ENCODE measurements at places on chromosomes 5 and 9.

DNA sequence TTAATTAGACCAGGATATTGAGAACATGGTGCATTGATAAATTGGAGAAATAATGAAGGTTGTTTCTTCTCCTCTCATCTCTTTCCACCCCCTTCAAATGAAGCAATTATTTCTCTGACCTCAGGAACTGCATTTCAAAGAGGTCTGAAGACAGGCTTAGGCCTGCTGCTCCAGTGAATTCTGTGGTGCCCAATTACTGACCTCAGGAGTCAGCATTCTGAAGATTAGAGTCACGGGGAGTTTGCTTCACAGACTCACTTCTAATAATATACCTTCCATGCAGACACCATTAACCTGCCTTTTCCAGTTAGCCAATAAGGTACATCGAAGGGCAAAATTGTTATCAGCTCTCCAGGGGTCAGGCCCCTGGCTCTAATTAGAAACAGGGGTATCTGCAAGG is 270.9 kb downstream of the GAS1 start:
- no peak for DNase-seq

DNA sequence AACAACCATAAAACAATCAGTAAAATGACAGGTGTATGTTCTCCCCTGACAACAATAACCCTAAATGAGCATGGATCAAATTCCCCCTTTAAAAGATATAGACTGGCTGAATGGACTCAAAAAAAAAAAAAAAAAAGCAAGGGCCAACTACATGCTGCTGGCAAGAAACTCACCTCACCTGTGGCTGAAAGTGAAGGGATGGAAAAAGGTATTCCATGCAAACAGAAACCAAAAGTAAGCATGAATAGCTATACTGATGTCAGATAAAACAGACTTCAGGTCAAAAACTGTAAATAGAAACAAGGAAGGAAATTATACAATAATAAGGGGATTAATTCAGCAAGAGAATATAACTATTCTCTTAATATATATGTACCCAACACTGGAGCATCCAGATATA is 54.2 kb upstream of the SSBP2 start:
- no peak for DNase-seq

- no peak for DNase-seq
Observed at GRCh38 chr5:36041537-36041845, 25.2 kb downstream of the UGT3A2 start.

- DNase-seq = no peak
Observed at GRCh38 chr5:1265026-1265425, 29.8 kb downstream of the TERT start.

GRCh38 chr9:127015921-127016512 is 101.4 kb downstream of the RALGPS1 start:
- DNase-seq = no peak

- DNase-seq = no peak
Observed at GRCh38 chr9:134179595-134179917, 15.2 kb upstream of the RNU6ATAC start.

DNA sequence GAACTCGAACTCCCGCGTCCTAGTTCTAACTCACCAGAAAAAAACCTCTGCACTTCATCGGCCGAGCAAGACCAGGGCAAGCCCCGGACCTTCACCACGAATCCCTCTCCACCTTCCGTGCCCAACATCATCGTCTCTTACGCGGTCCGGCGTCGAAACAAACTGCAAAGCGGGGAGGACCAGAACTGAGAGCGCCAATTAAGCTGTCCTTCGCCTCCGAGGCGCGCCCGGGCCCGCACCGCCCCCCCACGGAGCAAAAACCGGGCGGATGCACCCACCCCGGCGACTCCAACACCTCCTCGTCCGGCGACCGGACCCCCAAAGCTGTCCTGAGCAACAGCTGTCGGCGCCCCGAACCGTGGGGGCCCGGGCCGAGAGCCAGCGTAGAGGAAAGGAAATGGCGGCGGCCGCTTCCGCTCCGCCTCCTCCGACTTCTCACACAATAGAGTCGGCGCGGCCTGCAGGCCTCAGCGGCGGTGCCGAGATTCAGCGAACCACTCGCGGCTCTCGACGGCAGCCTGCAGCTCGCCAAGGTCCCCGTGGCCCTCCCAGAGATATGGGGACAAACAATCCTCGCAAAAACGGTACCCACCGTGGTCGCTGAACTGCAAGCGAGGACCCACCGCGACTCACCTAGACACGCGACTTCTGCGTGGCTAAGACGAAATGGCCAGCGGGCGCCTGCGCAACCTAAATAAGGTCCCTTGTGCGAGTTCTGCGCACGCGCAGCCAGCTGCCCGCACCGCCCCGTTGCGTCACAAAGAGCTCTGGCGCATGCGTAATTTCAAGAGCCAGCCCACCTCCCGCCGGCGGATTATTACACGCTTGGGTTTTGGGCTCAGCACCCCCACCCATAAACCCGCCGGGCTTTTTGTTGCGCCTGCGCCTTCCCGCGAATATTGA is at the start of gene HNRNPH1:
Gene HNRNPH1 (minus strand): TSS at position 669 of the 903 bp plus-strand sequence. CDS start 538 bp downstream, at position 131.
- DNase-seq = peak; percentile 92

- DNase-seq = no peak
Observed at GRCh38 chr5:141941779-141942178, 16.2 kb downstream of the PCDH12 start.

DNA sequence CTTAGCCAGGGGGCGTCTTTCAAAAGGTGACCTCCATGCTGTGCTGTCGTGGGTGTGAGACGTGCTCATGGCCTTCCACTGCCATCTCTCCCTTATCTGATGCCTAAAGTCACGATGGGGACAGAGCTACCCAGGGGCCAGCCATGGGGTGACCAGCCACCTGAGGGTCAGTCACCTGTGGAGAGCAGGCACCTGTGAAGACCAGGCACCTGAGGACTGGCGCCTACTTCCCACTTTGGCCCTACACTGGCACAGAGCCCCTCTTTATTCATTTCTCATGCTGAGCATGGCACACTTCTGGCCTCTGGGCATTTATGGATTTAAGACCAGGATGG is 6.4 kb upstream of the EXOC3 start:
- no peak for DNase-seq

GRCh38 chr5:153598099-153598498 is 107.6 kb downstream of the GRIA1 start:
- DNase-seq = no peak

DNA sequence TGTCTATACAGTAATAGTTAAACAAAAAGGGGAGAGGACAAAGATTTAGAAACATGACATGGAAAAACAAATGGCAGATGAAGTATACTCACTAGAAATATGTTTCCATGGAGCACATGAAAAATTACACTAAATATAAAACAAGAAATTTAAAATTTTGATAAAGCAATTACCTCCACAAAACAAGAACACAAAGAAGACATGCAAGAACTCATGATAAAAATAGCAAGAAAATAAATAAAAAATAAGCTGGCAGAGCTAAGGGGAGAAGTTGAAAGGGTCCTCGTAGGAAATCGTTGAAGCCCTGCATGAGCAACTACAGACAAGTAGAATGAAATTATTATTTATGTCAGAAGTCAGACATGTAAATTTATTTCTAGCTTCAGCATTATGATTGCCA is 22.6 kb upstream of the TMEM171 start:
- DNase-seq = no peak

- DNase-seq = no peak
Observed at GRCh38 chr5:151491062-151491461, 43.7 kb downstream of the SLC36A1 start.

DNA sequence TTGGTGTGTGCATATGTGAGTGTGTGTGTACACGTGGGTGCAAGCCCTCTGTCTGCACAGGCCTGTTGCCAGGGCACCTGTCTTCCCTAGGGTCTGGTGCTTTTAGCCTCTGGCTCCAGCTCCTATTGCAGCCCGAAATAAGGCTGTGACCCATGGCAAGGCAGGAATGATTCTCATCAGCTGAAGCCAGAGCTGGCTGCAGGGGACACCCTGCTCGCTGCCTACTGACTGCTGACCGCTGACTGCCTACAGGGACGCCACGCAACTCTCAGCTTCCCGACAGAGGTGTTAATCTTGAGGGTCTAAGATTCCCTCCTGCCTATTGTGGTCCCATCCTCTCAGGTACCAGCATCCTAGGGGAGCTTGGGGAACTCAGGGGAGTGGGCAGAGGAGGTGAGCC is at the start of gene MYOZ3:
Gene MYOZ3 (plus strand): TSS at position 166 of the 400 bp plus-strand sequence. CDS start 1,691 bp downstream, outside the sequence.
- DNase-seq = no peak

GRCh38 chr9:109401169-109401989 is 80.5 kb upstream of the EPB41L4B start:
- peak; percentile 40 for DNase-seq

- DNase-seq = no peak
Observed at GRCh38 chr5:16713386-16713928, 96.7 kb upstream of the RETREG1 start.

DNA sequence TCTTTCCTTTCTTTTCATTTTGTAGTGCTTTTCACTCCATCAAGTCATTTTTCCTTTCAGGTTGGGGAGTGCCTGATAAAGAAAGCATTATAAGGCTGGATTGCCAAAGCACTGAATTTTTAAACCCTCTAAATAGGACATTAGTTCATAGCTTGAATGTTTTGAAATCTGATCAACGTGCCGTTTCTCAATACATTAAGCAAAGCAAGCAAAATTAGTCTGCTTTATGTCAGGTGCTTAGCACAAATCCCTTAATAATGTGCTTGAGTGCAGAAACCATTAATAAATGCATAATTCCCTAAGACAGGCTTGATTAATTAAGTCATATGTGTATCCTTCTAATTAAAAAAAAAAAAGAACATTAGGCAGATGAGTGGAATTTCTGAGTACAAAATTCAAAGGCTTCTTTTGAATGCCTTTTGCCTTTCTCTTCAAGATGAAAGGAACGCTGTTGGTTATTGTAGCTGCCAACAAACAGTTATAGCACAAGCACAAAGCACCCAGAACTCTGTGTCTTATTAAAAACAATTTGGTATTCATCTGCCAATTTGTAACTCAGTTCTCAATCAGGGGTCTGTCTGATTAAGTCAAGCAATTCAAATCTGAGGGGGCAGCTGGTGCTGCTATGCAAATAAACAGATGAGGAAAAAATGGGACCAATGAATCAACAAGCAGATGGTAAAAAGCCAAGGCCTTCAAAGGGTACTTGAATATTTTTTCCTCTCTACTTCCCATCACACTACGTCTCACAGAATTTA is 233.7 kb downstream of the TLE1 start:
- DNase-seq = no peak

DNA sequence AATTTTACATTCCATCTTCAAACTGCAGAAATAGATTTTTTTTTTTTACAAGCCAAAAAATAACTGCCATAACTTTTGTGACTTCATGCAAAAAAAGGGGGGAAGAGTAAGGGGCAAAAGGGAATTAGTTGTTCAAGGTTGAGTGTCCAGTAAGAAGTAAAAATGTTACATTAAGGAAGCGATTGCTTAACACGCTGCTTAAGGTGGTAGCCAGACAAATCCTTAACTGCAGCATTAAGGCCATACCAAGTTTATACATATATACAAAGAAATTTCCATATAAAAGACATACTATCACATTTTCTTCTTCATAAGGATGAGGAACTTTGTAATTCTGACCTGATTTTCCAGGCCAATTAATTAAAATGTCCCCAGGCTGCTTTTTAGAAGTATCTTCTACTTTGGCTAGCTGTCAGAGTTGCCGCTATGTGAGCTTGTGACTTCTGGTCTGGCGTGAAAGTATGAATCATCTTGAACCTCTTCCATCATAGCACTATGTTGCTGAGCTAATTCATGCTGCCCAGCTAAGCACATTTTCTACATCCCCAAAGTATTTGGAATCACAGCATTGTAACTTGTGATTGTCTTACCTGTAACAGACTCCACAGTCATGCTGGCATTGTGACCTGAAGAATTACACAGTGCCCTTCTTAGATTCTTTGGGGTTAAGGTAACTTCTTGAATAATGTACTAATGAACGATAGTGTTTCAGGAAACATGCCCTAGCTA is 40.0 kb downstream of the G3BP1 start:
- no peak for DNase-seq

GRCh38 chr9:84925225-84925872 is 255.8 kb downstream of the NTRK2 start:
- no peak for DNase-seq

GRCh38 chr5:43409809-43410271 is 2.4 kb downstream of the CCL28 start:
- peak; percentile 85 for DNase-seq

DNA sequence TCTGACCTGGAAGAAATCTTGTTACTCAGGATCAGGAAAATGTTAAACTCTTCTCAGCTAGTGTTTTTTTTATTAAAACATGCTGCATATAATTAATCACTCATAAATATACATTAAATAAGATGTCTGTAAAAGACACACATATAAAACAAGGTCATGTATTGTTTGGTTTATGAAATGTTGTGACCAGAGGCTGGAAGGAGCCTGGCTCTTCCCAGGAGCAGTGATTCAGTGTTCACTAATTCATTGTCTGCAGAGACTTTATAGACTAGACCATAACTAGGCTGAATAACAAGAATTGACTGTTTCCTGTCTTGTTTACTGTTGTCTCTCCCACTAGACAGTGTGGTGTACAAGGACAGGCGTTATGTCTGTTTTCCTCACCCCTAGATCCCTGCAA is 49.1 kb upstream of the ANKRD55 start:
- no peak for DNase-seq

DNA sequence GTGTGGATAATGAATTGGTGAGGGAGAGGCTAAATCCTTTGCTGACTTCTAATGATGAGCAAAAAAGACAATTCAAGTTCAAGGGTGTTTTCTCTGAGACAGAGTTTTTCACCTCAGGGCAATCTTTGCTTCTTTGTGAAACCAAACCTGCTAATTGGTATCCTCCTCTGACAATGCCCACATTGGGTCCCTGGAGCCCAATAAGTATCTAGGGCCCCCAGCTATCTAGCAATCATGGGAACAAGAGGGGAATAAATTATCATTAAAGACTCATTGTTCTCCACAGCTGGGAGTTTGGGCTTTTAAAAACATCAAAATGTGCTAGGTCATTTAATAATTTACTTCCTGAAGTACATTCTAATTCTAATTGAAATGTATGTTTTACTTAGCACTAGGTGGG is 227.3 kb downstream of the TMEM167A start:
- DNase-seq = no peak

DNA sequence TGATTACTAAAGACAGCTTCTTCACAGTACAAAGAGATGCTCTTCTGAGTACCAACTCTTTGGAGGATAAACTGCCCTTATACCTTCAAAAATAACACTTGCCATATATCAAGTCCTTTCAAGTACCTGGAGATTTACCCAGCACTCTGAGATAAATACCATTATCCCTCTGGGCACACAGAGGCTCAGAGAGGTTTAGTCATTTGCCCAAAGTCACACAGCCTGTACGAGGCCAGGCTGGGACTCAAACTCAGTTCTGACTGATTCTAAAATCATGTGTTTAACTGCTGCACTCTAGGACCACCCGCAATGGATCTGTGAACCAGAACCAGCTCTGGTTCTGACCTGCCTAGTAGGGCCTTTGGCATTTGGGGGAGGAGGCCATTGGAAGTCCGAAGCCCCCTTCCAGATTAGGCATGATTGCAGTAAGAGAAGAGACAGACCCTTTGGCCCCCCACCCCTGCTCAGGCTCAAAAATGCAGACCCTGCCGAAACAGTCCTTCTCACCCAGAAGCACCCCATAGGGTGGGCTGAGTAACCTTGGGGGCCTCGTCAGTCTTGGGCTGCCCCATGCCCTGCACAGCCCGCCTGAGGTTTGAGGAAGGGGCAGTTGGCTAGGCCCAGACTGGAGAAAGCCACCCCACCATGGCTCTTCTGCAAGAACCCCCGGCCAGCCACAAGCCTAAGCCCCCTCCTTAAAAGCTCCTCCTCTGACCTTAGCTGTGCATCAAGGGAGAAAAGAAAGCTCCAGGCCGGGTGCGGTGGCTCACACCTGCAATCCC is 32.8 kb upstream of the IL17B start:
- no peak for DNase-seq
